Neural cell (in vitro differentiated cells): ENCODE measurements at places on chromosomes 13 and 19. TPM values are rescaled to one million over a fixed set of nuclear protein-coding genes. Genes with fewer than 3 reads are reported as not detected.

ARRDC5 gene
- polyA plus RNA-seq, result not detected in 2 replicates

ZMYM2 gene
- polyA plus RNA-seq, result 81.6 and 92.2 TPM in 2 replicates

IFNL1 gene
- not detected in 2 replicates for polyA plus RNA-seq

PCDH17 gene
- 6.4 and 6.5 TPM in 2 replicates for polyA plus RNA-seq

OR10H1 gene
- polyA plus RNA-seq, result not detected in 2 replicates

FCER2 gene
- polyA plus RNA-seq, result not detected in 2 replicates

ANKRD10 gene
- polyA plus RNA-seq, result 525 and 564 TPM in 2 replicates

OVOL3 gene
- not detected in 2 replicates for polyA plus RNA-seq

KLK15 gene
- not detected in 2 replicates for polyA plus RNA-seq

ARHGAP45 gene
- 2.8 and 3.3 TPM in 2 replicates for polyA plus RNA-seq

CEACAM19 gene
- 1.8 and 1.9 TPM in 2 replicates for polyA plus RNA-seq

CCL25 gene
- 1.9 and 2.4 TPM in 2 replicates for polyA plus RNA-seq

LIM2 gene
- not detected in 2 replicates for polyA plus RNA-seq

FREM2 gene
- polyA plus RNA-seq, result 0.19 and 0.26 TPM in 2 replicates

MEX3D gene
- polyA plus RNA-seq, result 18.4 and 20.8 TPM in 2 replicates

KLHL1 gene
- 15.0 and 15.5 TPM in 2 replicates for polyA plus RNA-seq

KLK7 gene
- polyA plus RNA-seq, result not detected in 2 replicates

KLF1 gene
- not detected in 2 replicates for polyA plus RNA-seq
